Stimulated activated CD4-positive, alpha-beta T cell treated with anti-CD3 and anti-CD28 coated beads, Interleukin-2, amount 100 ng/mL, for 48 hours (primary cell): ENCODE measurements at places on chromosomes 6 and 20.

- DNase-seq = no peak
Measured at GRCh38 chr20:49843139-49843538, 30.5 kb downstream of the SLC9A8 start.

DNA sequence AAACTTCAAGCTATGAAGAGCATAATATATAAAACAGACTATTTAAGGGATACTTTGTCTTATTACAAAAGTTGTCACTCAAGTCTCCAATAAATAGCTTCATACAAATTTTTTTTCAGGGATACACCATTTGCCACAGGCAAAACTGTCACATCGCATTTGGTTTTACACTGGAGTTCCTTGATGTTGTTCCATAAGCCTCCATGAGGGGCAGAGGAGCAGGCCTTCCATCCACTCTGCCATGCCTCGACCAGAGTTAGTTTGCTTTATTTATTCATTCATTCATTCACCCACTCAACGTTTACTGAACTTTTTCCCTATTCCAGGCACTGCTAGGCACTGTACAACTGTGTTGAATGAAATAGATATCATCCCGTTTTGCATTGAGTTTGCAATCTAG lies 246.6 kb downstream of the PHF3 start:
- no peak for DNase-seq

DNA sequence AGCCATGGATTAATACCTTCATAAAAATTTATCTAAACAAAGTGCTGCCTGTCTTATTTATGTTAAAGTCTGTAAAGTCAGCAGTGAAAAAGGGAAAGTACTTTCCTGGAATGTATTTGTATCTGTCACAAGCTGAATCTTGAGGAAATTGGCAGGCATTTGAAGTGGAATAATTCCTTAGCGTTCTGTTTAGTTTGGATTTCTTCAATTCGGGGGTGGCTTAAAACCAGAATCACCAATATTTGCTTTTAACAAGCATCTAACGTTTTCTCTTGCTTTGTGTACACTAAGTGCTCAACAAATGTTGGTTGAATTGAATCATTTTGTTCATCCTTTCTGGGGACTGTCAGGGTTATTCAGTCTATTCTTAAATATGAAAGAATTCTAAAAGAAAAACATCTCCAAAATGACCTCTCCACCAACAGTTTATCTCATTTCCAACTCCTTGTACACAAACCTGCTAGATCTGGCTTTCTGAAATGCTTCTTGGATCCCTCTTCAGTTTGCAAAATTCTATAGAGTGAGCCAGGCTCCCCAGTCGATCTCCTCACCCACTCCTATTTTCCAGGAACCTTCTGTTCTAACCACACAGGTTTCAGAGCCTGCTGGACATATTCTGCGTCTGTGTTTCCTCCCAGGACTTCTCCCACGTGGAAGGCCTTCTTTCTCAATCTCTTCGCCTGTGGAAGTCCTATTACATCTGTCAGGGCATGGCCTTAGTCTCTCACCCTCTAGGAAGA lies 2.0 kb upstream of the NPEPL1 start:
- no peak for DNase-seq

GRCh38 chr20:60427516-60427915 lies 469.3 kb downstream of the CDH26 start:
- no peak for DNase-seq

- no peak for DNase-seq
Measured at GRCh38 chr6:121848523-121849255, 413.2 kb downstream of the GJA1 start.

DNA sequence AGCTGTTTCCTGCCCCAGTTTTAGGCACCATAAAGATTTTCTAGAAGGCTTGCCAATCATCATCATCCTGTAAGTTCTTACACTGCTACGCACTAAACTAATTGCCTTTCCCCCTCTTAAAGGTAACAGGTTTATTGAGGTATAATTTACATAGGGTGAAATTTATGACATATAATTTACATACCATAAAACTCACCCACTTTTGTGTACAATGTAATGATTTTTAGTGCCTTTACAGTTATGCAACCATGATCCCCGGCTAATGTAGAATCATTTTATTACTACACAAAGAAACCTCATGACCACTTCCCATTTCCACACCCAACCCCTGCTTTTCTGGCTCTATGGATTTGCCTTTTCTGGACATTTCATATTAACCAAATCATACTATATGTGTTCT lies 21.1 kb downstream of the GCNT2 start:
- DNase-seq = no peak

DNA sequence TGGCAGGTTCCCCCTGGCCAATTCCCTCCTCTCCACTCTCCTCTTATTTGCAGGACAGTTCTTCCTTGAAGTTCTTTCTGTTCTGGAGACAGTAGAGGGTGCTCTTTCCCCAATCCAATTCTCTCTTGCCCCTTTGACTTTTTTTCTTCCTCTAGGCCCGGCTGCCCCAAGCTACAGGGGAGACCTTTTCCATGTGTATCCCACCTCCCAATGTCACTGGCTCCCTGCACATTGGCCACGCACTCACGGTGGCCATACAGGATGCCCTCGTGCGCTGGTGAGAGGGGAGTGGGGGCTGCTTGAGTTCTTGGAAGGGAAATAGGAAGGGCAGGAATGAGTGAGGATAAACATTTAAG lies 1.5 kb downstream of the VARS2 start:
- DNase-seq = no peak

GRCh38 chr6:158413028-158413427 lies 100.8 kb downstream of the TULP4 start:
- no peak for DNase-seq

- no peak for DNase-seq
Measured at GRCh38 chr6:111922454-111923297, 49.4 kb upstream of the FYN start.

DNA sequence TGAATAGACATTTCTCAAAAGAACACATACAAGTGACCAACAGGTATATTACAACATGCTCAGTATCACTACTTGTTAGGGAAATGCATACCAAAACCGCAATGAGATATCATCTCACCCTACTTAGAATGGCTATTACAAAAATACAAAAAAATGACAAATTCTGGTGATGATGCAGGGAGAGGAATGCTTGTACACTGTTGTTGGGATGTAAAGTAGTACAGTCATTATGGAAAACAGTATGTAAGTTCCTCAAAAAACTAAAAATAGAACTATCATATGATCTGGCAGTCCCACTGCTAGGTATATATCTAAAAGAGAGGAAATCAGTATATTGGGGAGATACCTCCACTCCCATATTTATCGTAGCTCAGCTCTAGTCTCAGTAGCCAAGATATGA lies 10.9 kb upstream of the SLC17A5 start:
- no peak for DNase-seq
